AG09309 (cell line): ENCODE measurements at places on chromosomes 5 and 9.
A peak's percentile ranks its signal among the peaks of the same experiment; 100 is the strongest.

DNA sequence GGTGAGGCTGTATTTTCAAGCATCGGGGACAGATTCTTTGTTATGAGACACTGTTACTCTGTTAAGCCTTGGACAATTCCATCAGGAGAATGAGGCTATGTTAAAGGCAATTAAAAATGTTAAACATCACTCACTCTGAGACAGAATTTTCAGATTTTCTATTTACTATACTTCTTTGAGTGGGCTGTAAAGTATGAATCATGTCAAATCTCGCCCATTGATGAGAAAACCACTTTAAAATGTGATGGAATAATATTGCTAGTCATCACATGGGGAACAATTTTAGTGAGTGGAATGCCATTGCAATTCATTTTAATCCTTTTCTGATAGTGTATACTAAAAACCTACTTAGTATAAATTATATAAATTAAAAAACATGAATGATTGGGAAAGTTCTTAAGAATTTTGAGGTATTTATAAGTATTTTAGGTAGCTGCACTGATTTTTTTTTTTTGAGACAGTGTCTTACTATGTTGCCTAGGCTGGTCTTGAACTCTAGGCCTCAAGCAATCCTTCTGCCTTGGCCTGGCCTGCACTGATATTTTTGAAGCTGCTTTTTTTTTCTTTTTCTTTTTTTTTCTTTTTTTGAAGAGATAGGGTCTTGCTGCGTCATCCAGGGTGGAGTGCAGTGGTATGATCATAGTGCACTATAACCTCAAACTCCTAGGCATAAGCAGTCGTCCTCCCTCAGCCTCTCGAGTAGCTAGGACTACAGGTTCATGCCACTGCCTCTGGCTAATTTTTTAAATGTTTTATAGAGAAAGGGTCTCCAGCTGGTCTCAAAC lies 73.2 kb downstream of the KIAA1958 start:
- DNase-seq: no peak

GRCh38 chr5:94540856-94541494 lies 77.4 kb downstream of the KIAA0825 start:
- no peak for DNase-seq

DNA sequence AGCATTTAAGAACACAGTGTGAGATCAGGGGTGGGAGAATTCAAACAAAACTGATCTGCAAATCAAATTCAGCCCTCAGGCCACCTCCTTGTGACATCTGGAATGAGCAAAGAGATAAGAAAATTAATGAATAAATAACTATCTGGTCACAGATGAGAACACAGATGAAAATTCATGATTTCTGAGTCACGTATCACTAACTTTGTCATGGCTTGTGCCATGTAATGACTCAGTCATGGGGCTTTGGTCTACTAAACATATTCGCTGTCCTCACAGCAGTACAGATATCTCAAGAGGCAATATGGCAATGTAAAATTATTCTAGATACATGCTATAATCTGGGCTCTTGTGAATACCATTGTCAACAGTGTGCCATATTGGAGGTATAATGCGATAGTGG lies 274.4 kb downstream of the MAN2A1 start:
- DNase-seq: no peak

- DNase-seq: no peak
Measured at GRCh38 chr5:125528881-125529280, 782.4 kb upstream of the ZNF608 start.

- no peak for DNase-seq
Measured at GRCh38 chr9:88724331-88724730, 189.4 kb downstream of the NXNL2 start.

DNA sequence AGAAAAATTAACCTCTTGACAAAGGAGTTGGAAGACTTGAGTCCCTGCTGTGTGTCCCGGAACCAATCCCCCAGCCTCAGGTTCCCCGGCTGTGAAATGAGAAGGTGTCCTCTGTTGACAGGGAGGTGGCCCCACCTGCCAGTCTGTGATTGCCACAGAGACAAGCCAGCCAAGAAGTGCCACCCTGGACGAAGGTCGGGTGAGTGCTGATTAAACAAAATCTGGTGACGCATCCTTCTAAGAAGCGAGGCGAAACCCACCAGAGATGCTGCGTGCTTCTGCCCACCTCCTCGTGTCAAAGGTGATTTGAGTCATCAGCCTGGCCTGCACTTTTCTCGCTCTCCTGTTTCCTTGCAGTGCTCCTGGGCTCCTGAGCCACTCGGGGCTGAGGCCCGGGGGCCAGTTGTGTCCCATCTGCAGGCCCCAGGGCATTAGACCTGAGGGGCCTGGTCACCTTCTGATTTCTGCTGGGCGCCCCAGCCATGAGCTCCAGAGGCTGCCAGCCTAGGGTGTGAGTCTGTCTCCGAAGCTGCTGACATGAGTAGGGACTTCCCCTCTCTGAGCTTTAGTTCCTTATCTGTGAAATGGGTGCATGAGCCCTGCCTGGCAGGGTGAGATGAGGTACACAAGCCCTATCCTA lies 28.7 kb downstream of the NEK6 start:
- DNase-seq: peak; percentile 66
